ENCODE measurements at places on chromosomes 16 and 17. TPM values are rescaled to one million over a fixed set of nuclear protein-coding genes. Genes with fewer than 3 reads are reported as not detected.

DNA sequence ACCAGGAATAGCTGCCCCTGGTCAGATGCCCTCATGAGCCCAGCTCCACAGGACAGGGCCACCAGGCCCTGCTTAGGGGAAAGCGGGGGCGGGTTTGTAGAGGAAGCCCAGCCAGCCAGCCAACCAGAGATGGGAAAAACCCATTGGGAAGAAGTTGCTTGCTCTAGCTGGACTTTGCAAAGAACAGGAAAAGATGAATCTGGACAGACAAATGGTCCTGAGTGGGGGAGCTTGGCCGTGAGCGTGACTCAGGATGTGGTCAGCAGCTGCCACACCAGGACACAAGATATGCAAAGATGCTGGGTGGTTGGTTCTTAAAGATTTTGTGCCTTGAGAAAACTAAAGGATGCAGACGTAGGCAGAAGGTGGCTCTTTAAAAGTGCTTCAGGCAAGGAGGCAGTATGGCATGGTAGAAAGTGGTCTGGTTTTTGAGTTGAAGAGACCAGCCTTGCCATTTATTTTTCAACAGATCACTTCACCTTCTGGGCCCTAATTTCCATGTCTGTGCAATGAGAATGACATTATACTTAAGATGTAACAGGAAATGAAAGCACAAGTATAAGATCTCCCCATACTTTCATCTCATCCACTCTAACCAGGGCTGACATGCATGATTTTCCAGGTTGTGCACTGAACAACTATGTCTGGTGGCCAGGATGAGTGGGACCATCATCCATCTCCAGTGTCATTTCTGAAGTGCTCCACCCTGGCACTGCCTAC, 27.8 kb upstream of the HEATR6 start:
- no peak for DNase-seq

DNA sequence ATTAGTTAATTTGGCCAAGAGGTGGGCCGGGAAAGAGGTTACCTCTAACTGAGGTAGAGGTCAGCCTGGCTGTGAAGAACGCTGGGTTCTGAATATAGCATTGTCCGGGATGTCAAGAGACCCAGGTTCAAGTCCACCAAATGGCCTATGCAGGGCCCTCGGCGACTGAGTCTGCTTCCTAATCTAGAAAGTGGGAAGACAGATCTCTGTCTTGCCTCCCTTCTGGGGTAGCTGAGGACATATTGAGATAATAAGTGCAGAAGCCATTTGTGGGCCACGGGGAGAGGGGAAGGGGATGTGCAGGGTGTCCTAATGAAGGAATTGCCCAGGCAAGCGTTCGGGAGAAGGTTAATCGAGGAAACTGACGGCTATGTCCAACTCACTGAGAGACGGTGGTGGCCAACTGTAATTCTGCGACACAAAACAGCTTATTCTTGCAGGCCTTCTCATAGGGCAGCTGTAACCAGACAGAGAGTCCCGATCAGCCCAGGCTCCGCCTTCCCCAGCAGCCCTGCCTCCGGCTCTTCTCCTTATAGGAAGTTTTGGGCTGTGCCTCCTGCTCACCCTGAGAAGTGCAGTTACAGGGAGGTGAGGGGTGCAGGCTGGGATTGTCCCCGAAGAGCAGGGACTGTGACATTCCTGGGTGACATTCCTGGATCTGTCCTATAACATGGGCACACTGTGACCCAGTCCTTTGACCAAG, 15.9 kb downstream of the HASPIN start:
- DNase-seq: no peak

DNA sequence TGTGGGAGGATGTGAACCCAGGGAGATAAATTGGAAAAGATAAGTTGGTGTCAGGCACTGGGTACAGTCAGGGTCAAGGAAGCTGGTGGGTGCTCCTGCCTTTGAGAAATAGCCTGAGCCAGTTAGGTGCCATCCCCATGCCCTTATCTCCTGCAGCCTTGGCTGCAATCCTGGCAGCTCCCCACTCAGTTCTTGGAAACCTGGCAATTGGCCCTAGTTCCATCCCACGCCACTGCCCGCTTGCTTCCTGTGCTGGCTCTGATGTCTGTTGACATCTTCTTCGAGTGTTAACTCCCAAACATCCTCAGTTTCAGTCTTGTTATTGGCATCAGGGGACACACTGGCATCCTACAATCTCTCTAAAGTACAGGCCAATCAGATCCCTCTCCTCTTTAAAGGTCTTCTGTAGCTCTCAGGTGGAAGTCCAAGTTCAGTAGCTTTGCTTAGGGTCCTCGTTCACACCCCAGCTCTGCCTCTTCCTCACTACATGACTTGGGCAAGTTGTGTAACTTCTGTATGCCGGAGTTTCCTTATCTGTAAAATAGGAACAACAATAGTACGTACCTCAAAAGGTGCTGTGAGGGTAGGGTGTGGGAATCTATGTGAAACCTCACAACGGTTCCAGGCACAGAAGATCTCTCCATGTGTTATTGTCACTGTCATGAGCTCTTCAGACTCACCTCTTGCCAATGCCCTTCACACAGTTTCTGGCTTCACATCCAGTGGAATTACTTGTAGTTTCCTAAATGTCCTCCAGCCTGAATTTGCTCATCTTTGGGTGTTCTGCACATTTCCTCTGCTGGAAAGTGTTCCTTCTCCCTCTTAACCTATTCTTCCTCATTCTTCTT, 13.5 kb upstream of the PRKAR1A start:
- DNase-seq: no peak

GRCh38 chr17:68694791-68695485, 93.8 kb upstream of the FAM20A start:
- no peak for DNase-seq

GRCh38 chr16:4426021-4426684, 485 bp downstream of the DNAJA3 start:
- DNase-seq: no peak

DNA sequence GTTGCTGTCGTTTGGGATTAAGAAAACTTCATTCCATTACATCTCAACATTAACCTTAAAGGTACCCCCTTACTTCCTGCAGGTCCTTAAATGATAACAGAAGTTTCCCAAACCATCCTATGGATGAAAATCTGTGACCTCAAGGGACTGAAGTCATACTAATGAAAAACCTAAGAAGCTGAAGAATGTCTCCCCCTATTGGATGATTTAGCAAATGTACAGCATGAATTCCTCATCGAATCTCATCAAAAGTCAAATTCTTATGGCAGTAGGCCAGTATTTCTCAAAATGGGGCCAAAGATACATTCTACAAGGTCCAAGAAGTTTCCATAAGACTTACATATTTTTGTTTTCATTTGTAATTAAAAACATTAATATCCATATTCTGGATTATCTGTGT, 13.5 kb downstream of the SCO1 start:
- no peak for DNase-seq

GRCh38 chr17:74332763-74333283, 6.8 kb downstream of the KIF19 start:
- DNase-seq: no peak

DNA sequence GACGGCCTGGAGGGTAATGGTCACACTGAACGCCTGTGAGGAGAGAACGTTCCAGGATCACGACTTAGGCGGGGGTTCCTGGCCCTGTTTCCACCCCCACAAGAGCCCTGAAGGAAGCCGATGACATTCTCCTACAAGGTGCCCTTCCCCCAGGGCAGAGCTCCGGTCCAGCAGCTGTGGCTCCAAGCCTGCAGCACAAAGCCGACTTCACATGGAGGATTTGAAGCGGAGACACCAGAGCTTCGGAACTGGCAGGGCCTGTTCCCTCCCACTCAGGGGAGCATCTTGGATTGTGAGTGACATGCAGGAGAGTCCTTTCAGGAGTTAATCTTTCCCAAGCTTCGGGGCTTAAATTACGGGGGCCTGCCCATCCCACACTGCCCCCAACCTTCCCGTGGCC, 5.0 kb downstream of the FADS6 start:
- DNase-seq: no peak

DNA sequence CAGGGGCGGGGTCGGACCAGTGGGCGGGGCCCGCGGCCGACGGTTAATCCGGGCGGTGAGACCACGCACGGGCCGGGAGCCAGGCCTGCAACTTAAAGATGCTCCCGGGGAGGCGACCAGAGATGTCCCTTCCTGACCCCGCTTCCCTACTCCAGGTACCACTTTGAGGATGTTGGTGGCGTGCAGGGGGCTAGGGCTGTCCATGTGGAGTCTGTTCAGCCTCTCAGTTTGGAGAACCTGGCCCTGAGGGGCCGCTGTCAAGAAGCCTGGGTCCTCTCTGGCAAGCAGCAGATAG, 580 bp downstream of the RANGRF start:
- DNase-seq: no peak

GRCh38 chr17:44390250-44390870, 911 bp upstream of the ITGA2B start:
- DNase-seq: no peak

- no peak for DNase-seq
Measured at GRCh38 chr16:85718682-85719081, 29.9 kb upstream of the GINS2 start.

DNA sequence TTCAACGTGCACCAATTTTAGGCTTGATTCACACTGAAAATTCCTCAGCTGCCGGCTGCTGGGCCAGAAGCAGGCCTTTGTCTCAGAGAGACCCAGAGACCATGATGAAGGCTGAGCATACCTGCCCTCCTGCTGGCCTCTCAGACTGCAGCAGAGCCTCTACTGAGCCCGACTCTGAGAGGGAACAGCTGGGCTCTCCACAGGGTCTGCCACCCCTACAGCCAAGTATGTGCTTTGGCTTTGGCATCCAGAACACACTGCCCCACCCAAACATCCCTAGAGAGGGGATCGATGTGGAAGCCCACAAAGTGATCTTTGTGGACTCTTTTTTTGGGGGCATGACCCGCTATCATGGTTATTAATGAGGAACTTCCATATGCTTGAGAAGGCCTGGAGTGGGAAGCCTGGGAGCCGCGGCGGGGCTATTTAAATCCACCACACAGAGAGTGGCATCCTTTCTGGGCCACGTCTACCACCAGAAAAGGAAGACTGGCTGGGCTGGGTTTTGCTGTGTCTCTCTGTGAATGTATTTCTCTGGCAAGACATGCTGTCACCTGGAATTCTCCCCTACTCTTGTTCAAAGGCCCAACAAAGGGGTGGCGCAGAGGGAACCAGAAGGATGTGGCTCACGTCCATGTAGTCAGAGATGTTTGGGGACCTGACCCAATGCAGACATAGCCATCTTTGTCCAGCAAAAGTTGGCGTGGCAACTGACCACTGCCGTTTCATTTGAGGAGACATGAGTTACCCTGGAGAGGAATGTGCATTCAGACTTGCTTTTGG, 69.3 kb downstream of the GNAO1 start:
- no peak for DNase-seq

GRCh38 chr16:30744183-30744582, 4.0 kb upstream of the PHKG2 start:
- DNase-seq: no peak

- DNase-seq: no peak
Measured at GRCh38 chr17:57915985-57916757, 39.0 kb downstream of the CUEDC1 start.

GRCh38 chr17:68750208-68750562, 149.0 kb upstream of the FAM20A start:
- no peak for DNase-seq

GRCh38 chr17:64130559-64131001, 636 bp upstream of the ERN1 start:
- DNase-seq: no peak

DNA sequence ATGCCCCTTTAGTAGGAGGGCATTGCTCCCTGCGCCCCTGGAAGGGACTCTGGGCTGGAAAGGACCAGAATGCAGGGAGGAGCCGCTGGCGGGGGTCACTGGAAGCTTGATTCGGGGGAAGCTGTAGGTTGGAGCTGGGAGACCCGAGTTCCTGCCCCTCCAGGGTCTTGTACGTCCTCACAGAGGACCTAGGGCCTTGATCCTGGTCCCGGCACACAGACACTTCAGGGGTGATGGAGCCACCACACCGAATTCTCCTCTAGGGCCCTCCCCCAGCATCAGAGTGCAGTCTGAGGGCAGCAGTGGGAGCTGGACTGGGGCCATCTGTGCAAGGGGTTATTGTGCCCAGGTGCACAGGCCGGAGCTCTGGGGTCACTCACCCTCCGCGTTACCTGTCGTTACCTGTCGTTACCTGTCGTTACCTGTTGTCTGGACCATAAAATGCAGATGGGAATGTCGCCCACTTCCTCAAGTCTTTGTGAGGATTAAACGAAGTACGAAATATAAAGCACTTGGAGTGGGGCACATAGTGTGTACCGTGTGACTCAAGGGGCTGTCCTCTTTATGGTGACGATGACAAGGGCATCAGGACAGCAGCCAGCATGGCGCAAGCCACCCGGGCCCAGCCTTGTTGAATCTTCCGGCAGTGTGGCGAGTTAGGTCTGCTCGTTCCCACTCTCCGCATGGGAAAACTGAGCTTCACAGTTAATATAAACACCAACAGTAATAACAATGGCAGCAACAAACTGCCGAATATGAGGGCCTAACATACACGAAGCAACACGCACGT, 48.6 kb downstream of the CMIP start:
- no peak for DNase-seq

GRCh38 chr16:72050769-72051464, 3.4 kb upstream of the HP start:
- DNase-seq: no peak

DNA sequence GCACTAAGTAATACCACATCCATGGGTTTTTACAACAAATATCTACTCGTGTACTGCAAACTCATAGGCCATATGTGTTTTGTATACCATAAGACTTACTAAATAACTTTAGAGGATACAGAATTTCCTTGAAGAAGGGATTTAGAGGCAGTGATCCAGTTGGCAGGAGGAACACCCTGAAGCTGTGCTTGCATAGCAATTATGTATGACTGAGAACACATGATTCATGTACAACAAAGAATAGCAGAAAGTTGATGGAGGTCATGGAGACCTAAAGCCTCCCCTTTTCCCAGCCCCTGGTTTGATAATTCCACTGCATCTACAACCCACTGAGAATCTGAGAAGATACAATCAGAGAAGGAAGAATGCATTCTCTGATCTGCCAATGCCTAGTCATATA, 83.8 kb upstream of the PMFBP1 start:
- no peak for DNase-seq

GRCh38 chr16:78915811-78916345, 684.7 kb downstream of the MAF start:
- no peak for DNase-seq

DNA sequence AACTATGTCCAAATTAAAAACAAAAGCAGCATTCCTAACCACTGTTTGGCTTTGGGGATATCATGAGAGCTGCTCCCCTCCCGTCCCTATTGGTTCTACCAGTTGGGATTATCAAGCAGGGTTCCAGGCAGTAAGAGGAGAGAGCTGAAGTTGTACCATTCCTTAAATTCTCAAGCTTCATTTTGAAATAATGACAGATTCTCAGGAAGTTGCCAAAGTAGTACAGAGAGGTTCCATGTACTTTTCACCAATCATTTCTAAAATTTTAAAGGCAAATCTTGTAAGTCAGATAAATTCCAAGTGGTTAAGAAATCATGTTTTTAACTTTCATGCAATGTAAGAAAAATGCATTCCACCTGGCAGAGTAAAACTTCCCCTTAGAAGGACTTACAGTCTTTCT, 36.9 kb downstream of the TEX2 start:
- DNase-seq: no peak

GRCh38 chr16:66155933-66156332, 210.6 kb upstream of the CDH5 start:
- DNase-seq: no peak

Gene SLC52A1
- 0.17 TPM for total RNA-seq

Gene PIK3R6
- total RNA-seq: 0.50 TPM

Gene ASPHD1
- not detected for total RNA-seq

Gene CCL2
- not detected for total RNA-seq

Gene BRICD5
- 5.0 TPM for total RNA-seq

Gene ITGAL
- 186 TPM for total RNA-seq

Gene CPNE7
- total RNA-seq: 1.0 TPM
